ENCODE measurements at places on chromosomes 1 and 21.

- no peak for DNase-seq
Observed at GRCh38 chr1:26373789-26374188, 1.2 kb upstream of the ZNF683 start.

- no peak for DNase-seq
Observed at GRCh38 chr21:16945580-16945979, 567.3 kb upstream of the CXADR start.

DNA sequence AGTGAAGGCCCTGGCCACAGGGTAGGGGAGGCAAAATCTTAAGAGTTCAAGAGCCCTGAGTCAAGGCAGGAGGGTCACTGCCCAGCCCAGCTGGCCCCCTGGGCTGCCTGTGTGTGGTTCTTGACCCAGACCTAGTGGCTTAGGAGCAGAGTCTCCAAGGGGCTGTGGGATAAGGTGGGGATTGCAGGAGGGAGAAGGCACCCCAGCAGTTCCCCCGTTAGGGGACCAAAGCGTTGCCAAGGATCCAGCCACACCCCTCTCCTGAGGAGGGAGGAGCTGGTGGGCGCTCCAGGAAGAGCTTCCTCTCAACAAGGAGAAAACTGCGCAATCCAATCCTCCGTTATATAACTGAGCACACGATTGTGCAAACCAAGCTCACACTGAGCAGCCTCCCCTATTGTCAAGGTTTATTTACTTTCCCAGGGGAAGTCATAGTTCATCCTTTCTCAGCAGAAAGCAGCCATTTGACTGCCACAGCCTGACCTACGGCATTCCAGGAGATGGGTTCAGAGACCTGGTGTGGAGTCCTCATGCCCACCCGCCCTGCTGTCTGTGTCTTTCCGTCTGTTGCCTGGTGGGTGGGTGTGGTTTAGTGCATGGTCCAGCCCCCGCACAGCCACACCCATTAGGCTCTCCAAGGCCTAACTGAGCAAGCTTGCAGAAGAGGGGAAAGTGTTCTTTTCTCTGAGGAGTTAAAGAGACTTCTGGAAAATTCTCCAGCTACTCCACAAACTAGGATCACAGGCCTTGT, 3.5 kb downstream of the EPHX1 start:
- DNase-seq = peak; percentile 92

- no peak for DNase-seq
Observed at GRCh38 chr1:154906621-154907081, 29.9 kb downstream of the PMVK start.

GRCh38 chr1:101064697-101065096, 39.1 kb upstream of the DPH5 start:
- no peak for DNase-seq

DNA sequence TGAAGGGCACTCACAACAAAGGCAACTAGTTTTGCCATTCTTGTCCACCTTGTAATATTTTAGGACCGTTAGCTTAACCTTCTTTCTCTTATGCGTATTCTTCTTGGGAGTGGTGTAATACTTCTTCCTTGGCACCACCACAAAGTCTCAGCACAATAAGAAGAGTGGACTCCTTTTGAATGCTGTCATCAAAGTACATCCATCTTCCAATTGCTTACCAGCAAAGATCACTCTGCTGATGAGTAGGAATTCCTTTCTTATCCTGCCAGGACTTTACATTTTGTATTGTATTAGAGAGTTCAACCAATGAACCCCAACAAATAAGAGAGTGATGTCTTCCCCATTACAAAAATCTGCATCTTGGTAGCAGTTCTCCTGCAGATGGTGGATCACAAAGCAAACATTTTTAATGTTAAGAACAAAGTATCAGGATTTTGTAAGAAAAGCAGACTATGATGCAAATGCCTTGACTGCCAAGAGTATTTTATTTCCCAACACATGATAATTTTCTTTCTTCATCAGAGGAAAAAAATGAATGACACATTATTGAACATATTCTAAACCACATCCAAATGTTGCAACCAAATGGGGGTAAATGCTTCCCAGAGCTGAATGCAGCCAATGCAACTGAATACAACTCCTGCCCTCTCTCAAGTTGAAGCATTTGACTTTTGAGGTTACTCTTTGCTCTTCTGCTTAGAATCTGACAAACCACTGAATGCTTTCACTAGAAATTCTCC, 5.1 kb upstream of the ARNT start:
- peak; percentile 87 for DNase-seq

GRCh38 chr1:4769516-4770280, 115.3 kb downstream of the AJAP1 start:
- peak; percentile 65 for DNase-seq

DNA sequence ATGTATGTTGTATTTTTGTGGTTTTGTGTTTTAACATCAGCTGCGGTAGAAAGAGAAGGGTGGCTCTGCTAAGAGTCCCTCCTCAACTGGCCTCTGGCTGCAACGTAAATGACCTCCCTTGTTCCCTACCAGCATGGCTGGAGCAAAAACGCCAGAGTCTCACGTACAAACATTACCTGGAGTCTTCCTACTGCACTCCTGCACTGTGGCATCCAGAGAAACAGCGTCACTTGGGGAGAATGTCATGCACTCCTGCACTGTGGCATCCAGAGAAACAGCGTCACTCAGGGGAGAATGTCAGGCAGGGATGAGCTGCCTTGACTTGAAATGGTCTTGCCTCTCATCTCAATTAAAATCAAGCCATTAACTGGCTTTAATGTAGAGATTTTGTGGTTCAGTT, 314.2 kb downstream of the KIF26B start:
- DNase-seq = no peak

DNA sequence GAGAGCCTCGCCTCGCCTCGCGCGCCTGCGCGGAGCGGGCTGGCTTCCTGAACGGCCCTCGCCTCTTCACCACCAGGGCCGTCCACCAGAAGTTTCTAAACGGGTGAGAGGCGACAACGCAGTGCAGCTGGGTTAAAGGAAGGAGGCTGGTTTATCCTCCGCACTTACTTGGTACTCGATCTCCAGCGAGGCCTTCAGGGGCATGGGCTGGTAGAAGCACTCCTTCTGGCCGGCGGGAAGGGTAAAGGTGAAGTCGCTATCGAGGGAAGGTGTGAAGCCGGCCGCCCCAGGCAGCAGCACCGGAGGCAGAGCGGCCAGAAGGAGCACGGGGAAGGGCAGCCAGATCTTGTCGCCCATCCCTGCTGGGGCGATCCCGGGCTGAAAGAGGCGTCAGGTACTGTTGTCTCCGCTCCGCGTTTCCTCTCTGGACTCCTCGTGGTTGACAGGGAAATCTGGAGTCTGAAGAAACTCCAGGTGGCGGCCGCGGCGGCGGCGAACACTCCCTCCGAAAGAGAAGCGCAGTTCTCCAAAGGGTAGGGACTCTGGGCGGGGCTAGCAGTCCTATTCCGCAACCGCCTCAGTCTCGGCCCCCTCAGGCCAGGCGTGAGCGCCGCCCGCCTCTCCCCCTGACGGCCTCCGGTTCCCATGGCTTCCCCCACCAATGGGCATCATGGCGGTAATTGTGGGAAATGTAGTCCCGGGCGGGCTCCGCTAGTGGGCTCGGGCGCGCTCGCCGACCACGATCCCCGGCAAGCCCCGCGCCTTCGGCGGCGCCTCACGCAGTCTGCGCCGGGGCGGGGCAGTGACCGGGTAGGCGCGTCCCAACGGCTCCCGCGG, at the start of gene TMED5:
Gene TMED5, minus strand, starts transcription at position 528 of the 837 bp plus-strand sequence. Its CDS starts 171 bp downstream, at position 357.
- DNase-seq = peak; percentile 96

- DNase-seq = no peak
Observed at GRCh38 chr1:14424325-14425002, 174.0 kb upstream of the KAZN start.

DNA sequence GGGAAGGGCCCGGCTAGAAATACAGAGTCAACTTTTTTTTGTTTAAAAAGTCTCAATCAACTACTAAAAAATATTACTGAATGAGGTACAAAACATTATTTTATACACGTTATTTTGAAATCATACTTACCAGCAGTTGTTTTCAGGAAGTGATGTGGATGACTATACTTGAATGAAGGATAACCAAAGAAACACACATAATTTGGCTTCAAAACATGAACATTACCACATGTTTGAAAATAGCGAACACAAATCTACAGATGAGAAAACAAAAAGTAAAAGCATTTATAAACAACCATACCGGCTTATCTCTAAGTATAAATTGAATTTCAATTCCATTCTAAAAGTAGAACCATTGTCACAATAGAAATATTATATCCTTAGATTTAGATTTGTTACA, 9.0 kb downstream of the DBT start:
- no peak for DNase-seq

GRCh38 chr1:90833466-90834110, 116.5 kb upstream of the BARHL2 start:
- DNase-seq = no peak

- no peak for DNase-seq
Observed at GRCh38 chr1:92419642-92420041, 67.1 kb downstream of the GFI1 start.

DNA sequence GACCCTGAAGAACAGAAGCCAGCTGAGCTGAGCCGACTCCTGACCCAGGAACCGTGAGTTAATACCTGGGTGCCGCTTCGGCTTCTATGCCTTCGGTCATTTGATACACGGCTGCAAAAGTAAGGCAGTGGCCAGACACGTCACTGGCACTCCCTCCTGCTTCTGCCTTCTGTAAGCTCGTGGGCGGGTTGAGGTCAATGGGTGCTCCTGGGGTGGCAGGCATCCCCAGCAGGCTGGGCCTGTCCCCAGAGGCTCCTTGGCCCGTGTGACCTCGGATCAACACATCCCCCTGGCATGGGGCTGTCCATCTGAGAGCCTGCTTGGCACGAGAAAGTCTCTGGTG, 35.7 kb upstream of the COL6A1 start:
- DNase-seq = peak; percentile 37

GRCh38 chr1:26739329-26739914, 43.6 kb downstream of the ARID1A start:
- DNase-seq = no peak

GRCh38 chr21:44773291-44773932, 28.2 kb downstream of the UBE2G2 start:
- no peak for DNase-seq

DNA sequence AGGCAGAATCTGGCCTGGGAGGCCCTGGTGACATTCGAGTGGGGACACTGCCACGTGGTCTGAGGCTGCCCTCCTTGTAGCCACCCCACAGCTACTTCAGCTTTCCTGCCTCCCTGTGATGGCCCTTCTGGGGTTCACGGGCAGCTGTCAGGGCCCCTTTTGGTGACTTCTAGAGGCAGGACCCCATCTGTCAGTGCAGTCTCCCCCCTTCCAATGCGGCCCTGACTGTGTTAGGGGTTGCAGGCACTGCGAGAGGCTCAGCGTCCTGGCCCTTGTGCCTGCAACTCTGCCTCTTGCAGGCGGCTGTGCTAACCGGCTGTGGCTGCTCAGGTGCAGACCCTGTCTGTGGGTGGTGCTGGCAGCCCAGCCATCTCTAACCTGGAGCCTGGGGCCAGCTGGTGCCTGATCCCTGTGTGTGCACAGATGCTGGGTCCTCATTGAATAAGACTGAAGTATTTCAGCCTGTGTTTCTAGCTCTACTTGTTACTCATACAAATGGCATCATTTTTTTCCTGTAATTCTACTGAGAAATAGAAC, 62.2 kb downstream of the S100B start:
- DNase-seq = peak; percentile 48

DNA sequence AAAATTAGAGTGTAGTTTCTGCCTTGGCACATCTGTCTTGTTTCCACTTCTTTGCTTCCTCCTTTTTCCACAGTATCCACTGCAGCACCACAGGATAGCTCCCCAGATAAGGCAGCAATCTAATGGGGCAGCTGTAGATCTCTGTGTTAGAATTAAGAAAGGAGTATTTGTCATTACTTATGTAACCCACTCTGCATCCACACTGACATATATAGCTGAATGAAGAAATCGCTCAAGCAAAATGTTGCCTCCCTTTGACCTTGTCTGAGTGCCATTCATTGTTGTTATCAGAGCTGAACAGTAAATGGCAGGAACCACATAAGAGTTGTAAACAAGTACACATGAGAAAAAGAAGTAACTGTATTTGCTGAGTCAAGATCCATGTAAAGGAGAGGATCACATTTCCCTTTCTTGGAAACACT, 45.9 kb upstream of the DPH5 start:
- DNase-seq = no peak
